Mesendoderm (in vitro differentiated cells): ENCODE measurements at places on chromosomes 16 and 17.
A peak's percentile ranks its signal among the peaks of the same experiment; 100 is the strongest.

DNA sequence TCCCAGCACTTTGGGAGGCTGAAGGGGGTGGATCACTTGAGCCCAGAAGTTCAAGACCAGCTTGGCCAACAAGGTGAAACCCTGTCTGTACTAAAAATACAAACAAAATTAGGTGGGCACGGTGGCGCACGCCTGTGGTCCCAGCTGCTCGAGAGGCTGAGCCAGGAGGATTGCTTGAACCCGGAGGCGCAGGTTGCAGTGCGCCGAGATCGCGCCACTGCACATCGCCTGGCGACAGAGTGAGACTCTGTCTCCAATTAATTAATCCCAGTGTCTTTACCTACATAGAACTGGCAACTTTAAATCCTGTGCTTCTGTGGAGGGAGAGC is 1.5 kb upstream of the ELOB start:
- DNase-seq = no peak

GRCh38 chr17:37090941-37091340 is 142.2 kb downstream of the AATF start:
- DNase-seq = no peak

DNA sequence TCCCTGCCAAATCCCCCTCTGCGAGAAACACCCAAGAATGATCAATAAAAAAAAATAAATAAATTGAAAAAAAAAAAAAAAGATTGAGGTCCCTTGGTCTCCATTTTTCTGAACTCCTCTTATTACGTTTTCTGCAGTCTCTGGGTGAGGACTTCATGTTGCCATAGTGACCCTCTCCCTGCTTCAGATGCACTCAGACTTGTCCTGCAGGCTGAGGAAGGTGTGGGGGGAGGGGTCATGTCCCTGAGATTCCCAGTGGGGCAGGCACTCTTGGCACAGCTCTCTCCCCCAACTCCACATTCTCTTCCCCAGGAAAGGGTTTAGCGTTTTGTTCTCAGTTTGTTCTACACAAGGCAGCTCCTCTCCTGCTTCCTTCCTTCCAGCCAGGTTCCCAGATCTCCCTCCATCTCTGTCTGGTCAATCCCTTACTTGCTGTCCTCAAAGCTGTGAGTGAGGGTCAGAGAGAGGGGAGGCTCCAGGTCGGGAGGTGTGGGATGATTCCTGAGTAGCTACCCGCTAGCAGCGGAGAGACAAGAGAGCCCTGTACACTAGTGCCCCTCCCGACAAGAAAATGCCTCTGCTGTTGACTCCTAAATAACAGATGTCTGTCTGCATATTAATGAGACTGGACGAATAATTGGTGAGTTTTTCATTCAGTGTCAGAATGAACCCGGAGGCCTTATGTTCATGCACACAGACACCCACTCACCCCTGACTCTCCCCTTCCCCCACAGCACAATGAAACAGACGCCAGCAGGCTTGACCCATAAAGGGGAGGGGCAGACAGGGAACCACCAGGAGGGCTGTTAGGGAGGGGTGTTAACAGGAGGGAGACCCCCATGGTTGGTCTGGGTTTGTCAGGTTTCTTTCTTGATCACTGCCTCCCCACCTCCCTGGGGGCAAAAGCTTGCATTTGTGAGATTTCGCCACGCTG is 9.2 kb downstream of the RND2 start:
- DNase-seq = peak; percentile 84

- peak; percentile 81 for DNase-seq
Measured at GRCh38 chr17:60819447-60820130, 141.9 kb downstream of the BCAS3 start.

DNA sequence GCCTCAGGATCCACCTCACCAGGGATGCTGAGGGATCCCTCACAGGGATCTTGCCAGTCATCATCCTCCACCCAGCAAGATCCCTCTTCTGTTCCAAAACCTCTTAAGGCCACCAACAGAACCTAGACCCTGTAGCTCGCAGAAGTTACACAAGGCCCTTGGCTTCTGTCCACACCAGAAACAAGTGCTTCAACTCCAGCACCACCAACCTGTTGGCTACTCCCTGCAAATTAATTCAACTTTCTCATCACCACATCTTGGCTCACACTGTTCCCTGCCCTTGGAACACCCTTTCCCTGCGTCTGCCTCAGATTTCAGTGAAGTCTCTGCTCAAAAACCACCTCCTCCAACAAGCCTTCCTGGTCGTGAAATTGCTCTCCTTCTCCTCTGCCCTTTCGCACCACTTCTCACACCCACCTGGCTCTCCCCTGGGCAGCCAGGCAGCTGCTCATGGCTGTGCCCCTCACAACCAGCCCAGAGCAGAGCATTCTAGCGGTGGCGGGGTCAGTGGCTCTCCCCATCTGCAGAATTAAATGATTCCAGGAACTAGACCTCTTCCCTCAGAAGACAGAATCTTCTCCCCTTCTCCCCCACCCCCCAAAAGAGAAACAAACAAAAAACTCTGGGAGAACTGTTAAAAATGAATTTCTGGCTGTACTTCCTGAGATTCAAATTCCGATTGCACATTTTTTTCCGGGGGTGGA is 1.8 kb downstream of the PLLP start:
- DNase-seq = no peak

GRCh38 chr16:88468275-88469129 is 15.4 kb downstream of the ZFPM1 start:
- DNase-seq = peak; percentile 91

- no peak for DNase-seq
Measured at GRCh38 chr17:77566151-77566550, 392.4 kb upstream of the TNRC6C start.

GRCh38 chr16:8878523-8878911 is 3.6 kb upstream of the LITAFD start:
- peak; percentile 81 for DNase-seq

- DNase-seq = no peak
Measured at GRCh38 chr17:50045154-50045553, 10.8 kb upstream of the ITGA3 start.

DNA sequence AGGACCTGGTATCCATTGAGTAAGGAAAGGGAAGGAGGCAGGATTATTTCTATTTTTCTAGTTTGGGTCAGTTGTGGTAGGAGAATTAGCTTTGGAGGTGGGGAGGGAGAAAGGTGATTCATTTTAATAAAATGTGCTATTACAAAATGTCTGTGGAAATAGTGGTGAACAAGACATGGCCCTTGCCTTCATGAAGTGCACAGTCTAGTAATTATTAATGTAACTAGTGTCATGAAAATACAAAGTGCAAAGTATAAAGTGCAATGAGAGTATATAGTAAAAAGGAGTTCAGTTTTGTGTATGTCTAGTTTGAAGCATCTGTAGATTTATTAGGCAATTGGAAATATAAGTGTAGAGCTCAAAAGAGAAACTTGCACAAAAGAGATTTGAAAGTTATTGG is 11.9 kb downstream of the NFATC3 start:
- no peak for DNase-seq

DNA sequence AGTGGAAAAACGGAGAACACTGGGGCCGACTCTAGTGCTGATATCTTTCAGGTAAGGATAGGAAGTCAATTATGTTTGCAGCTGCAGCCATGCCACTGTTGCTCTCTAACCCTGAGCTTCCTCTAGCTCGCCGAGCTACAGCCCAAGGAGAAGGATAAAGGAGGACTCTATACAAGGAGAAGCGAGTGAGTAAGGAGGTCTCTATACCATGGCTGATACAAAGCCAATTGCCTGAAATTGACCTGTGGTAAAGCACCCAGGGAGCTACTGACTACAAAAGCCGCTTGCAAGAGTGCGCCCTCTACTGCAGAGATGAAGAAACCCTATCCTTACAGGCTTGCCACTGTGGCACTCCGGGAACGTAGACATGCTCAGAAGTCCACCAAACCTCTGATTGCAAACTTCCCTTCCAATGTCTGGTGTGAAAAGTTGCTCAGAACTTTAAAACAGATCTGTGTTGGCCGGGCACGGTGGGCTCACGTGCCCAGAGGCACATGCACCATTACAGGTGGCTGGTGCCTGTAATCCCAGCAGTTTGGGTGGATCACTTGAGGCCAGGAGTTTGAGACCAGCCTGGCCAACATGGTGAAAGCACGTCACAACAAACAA is 10.8 kb upstream of the SLC46A1 start:
- peak; percentile 88 for DNase-seq

GRCh38 chr17:80822021-80822699 is 169.5 kb upstream of the CHMP6 start:
- no peak for DNase-seq

GRCh38 chr16:56357765-56358322 is 67.5 kb downstream of the AMFR start:
- DNase-seq = peak; percentile 60

DNA sequence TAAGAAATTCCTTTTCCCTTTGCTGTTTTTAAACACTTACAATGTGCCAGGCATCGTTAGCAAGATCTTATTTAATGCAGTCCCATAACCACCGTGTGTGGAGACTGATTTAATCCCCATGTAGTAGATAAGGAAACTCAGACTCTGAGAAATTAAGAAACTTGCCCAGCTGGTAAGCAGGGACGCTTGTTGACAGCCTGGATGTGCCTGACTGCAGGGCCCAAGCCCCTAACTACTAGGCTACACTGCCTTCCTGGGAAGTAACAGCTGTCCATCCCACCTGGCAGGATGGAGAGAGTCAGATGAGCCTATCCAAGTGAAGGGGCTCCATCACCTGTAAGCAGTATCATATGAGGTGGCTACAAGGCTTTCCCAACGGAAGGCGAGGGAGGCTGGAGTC is 23.1 kb downstream of the CDK5RAP3 start:
- no peak for DNase-seq

GRCh38 chr17:12959441-12959840 is 58.4 kb downstream of the ELAC2 start:
- DNase-seq = no peak

- DNase-seq = no peak
Measured at GRCh38 chr17:81865358-81865732, 5.0 kb upstream of the P4HB start.

DNA sequence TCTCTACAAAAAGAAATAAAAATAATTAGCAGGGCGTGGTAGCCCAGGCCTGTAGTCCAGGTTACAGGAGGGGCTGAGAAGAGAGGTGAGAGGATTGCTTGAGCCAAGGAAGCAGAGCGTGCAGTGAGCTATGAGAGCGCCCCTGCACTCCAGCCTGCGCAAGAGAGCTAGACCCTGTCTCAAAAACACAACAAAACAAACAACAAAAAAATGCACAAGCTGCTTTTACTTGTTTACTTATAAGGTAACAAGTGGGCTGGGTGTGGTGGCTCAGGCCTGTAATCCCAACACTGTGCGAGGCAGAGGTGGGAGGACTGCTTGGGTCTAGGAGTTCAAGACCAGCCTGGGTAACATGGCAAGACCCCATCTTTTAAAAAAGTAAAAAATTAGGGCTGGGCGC is 1.7 kb downstream of the CYTH1 start:
- no peak for DNase-seq

GRCh38 chr16:64356267-64356666 is 765.6 kb downstream of the CDH11 start:
- DNase-seq = no peak

DNA sequence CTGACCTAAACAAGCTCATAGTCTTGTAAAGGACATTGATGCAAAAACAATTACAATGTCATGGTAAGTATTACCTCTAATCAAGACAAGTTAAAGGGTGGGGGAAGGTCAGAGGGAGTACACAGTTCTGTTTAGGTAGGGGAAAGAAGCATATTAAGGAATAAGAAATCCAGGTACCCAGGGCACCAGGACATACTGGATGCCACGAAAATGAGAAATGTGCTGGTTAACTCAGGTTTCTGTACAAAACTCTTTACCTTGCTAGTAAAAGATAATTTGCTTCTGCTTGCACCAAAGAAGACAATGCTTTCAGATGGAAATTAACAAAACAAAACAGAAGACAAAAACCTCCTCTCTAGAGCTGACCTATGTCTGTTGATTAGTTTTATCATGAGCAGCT is 70.7 kb upstream of the MED13 start:
- no peak for DNase-seq

DNA sequence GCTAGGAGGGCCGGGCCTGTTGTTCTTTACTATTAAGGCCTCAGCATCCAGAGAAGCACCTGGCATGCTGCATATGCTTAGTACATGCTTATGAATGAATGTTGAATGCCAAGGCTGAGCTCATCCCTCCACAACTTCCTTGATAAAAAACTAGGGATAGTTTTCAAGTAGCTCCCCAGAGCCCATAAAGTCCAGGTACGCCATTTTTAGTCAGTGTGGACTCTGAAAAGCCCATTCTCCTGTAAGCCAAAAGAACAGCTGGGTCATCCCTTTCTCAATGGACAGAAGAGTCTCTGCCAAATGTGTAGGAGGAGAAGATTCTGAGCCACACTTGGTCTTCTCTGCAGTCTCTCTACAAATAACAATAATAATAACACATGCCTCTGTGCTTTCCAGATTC is 8.9 kb upstream of the ITGB3 start:
- no peak for DNase-seq

DNA sequence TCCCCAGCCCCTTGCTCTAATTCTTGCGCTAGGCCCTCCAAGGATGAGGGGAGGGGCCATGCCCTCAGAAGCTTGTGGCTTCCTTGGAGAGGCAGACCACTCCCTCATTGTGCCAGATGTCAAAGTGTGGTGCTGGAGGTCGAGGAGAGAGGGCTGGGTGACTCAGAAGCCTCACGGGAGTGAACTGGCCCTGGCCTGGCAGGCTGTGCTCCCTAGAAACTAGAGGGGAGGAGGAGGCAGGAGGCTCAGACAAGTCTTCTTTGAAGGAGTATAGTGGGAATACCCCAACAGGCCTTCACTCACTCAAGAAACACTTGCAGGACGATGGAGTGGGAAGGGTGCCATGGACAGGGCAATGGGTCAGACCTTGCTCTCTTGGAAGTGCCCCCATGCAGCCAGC is 18.5 kb downstream of the ANKRD40 start:
- peak; percentile 51 for DNase-seq

DNA sequence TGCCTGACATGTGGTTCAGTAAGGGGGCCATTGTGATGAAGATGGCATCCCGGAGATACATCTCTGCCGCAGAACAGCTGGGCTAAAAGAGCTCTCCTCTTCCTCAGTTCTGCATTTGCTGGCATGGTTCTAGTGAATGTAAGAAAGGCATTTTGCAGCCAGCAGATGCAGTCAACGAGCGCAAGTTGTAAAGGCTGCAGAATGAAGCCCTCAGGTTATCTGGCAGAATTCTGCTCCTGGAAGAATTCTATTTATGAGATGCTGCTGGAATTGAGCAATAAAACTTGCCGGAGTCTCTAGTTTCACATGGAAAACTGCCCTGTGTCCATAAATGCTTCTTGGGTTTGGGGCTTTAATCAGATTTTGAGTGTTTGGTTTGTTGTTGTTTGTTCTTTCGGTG is 176.8 kb upstream of the HSBP1 start:
- no peak for DNase-seq
